Activated CD4-positive, alpha-beta T cell treated with anti-CD3 and anti-CD28 coated beads, Interleukin-10, Interleukin-2, amounts not matched to agents 100 ng/mL and 50 ng/mL, durations not matched to agents 16 hours and 8 hours (primary cell): ENCODE measurements at places on chromosomes 6 and 20.
A peak's percentile ranks its signal among the peaks of the same experiment; 100 is the strongest.

DNA sequence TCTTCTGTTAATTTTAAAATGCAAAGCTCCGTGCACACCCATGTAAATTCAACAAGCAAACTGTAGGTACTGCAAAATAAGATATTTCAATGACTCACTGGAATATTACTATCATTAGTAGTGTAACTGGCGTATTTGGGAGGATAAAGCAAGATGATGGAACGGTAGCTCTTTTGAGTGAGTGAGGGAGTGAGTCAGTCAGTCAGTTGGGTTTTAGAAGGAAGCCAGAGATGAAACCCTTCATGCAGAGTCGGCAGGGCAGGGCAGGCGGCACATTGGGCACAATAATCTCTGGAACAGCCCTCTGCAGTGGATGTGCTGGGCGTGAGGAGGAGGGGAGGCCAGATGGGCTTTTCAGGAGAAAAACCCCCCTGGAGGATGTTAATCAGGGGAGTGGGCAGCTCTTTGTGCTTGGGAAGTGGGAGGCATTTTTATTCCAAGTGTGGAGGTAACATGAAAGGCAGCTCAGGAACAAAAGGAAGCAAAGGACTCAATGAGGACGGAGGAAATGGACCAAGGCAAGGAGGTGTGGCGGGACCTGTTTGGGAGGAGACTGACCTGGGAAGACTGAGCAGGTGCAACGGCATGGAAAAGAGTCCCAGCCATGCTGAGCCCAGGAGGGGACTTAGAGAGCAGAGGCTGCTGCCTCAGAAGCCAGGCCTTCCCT lies 171.2 kb downstream of the ZDHHC14 start:
- DNase-seq, result no peak

DNA sequence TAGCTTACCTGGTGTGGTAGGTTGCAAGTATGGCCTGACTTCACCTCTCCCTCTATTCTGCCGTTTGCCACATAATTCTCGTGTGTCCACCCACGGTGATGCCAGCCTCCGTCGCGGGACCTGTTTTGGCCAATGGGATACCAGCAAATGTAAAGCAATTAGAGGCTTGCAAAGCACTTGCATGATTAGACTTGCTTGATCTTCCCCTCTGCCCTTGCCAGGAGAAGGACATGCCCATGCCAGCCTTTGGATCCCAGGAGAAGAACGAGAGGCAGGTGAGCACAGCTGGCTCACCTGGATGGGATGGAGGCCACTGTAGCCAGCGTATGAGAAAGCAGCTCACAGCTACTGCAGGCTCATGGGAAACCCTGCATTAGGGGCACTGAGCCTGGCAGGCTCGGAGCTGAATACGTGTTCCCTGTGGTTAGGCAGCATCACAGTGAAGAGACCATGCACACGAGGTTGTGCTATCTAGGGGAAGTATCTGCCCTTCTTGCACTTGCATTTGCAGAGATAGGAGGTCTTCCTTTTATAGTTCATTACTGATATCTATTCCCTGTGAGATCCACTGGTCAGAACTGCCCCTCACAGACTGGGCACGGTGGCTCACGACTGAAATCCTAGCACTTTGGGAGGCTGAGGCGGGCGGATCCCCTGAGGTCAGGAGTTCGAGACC lies 62.4 kb downstream of the TMEM242 start:
- no peak for DNase-seq

DNA sequence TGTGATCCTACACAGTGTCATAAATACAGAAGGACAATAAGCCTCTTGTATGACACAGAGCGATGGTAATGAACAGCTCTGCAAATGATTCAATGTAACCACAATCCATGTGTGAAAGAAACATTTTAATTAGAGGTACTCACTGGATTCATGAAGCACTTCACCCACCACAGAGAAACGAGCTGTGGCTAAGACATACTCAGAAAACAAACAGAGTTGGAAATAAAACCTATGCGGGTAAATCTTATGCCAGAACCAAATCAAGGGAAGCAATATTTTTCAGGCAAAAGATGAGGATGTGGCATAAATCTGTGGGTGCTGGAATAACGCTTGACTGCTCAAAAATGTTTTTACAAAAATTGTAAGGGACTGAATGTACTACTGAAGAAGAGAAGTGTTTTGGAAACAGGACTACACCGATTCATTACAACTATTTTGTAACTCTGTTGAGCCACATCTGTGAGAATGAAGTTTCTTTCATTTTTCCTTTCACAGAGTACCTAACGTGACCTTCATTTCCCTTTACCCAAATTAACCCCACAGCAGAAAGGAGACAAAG lies 112.1 kb downstream of the WDR27 start:
- peak; percentile 53 for DNase-seq

- no peak for DNase-seq
Measured at GRCh38 chr6:166365806-166366205, 16.9 kb downstream of the MPC1 start.

GRCh38 chr6:168124921-168125320 lies 45.9 kb upstream of the FRMD1 start:
- no peak for DNase-seq

DNA sequence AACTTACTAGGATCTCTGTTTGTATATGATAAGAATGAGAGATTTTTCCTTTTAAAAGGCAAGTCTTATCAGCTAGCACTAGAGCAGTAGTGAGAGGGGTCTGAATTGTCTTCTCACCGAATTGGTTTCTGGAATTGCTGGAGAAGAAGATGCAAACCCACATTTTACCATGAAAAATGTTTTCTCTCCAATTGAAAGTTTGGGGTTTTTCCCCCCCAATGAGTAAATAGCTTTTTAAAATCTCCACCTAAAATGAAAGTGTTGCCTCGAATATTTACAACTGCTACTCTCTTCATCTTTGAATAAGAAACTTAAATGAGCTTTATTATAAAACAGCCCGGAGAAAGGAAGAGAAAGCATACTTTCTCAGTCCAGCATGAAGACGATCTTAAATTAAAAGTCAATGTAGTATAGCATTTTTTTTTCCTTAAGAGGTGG lies 1.8 kb downstream of the TCF21 start:
- no peak for DNase-seq

DNA sequence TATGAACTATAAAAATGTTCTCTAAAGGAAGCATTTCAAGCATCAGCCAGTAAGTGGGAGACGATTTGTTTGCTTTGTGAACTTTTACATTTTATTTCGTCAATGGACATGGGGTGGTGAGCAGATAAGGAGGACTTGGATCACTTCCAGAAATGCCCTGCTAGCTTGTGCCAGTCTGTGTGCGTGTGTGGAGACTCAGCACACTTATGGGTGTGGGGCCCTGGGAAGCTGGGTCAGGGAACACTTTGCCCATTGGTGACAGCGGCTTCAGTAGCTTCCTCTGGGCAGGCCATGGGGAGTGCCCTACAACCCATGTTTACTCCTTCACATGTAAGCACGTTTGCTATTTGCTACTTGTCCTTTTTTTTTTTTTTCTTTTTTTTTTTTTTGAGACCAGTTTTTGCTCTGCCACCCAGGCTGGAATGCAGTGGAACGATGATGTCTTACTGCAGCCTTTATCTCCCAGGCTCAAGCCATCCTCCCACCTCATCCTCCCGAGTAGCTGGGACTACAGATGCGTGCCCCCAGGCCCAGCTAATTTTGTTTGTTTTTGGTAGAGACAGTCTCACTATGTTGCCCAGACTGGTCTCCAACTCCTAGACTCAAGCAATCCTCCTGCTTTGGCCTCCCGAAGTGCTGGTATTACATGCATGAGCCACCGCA lies 24.2 kb downstream of the PRDM1 start:
- DNase-seq, result no peak

- DNase-seq, result no peak
Measured at GRCh38 chr6:143139239-143139784, 78.6 kb downstream of the AIG1 start.

- no peak for DNase-seq
Measured at GRCh38 chr20:39676241-39676640, 714.1 kb downstream of the DHX35 start.

- DNase-seq, result no peak
Measured at GRCh38 chr6:119541132-119541905, 191.8 kb upstream of the MAN1A1 start.

- DNase-seq, result no peak
Measured at GRCh38 chr6:83199863-83200225, 6.7 kb downstream of the RWDD2A start.

DNA sequence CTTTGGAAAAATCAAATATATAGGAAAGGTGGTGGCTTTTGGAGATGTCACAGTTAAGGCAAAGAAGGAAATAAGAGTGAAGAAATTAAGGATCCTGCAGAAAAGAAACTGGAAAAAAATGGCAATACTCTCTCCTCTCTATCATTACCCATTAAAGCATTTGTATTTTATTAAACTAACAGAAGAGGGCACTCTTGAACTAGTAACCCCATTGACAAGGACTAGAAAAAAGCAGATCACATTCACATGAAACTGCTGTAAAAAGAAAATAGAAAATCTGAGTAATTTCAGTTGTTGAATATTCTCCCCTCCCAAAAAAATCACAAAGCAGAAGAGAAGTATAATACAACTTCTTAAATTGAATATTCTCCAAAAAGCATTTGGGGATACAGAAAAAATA lies 104.1 kb upstream of the SLC35B3 start:
- no peak for DNase-seq

DNA sequence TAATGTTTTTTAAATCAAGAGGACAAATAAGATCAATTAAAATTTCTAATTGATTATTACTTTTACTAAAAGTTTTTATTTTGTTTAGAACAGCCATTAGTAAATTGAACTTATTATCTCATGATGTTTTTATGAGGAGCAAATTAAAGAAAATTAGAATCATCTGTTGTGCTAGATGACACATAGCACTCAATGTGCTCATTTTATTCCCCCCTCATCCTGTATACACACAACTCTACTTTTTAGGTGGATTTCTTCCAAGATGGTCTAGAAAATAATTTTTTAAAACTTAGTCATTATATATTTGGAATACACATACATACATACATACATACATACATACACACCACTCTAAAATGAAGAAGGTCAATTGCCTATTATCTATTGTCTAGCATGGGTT lies 29.3 kb upstream of the TSPYL1 start:
- no peak for DNase-seq

DNA sequence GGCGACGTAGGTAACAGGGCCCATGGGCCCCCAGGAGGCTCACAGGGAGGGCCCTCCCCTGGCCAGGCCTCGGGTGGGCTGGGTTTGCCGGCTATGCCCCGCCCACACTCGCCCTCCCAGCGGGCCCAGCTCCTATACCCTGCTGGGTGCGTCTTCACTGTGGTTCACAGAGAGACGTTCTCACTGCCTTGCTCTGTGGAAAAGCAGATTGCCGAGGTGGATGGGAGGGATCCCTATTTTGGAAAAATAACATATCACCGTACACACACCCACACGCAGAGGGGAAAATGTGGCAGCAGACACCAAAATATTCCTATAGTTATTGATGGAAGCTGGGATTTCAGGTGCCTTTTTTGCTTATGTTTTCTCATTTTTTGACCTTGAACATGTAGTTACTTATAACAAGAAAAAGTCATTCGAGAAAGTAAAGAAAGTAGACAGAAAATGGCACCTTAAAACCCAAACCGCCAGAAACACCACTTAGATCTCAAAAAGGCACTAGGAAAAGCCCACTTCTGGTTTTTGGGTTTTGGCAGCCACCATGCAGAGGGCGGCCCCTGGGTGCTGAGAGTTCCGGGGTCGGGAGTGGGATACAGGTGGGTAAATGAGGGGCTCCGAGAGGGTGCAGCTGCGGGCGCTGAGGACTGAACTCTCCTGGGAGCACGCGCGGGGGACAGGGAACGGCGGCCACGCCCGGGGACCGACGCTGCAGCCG lies 49.4 kb downstream of the TMEM242 start:
- peak; percentile 57 for DNase-seq

DNA sequence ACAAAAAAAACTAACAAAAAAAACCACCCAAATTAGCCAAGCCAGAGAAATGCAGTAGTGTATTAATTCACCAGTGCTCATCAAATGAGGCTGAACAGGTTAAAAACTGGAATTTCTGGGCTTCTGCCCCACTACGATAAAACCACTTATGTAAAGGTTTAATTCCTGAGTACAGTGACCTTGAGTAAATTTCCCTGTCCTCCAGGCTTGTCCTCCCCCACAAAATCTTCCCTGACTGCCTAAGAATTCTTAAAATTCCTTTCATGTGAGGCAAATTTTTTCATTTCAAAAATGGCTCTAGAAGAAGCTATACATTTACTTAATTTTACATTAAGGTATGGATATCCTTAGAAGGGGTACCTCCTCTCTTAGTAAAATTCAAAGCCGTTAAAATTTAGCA lies 80.1 kb upstream of the ID4 start:
- DNase-seq, result no peak

- DNase-seq, result no peak
Measured at GRCh38 chr6:166751051-166751595, 124.1 kb upstream of the RPS6KA2 start.

DNA sequence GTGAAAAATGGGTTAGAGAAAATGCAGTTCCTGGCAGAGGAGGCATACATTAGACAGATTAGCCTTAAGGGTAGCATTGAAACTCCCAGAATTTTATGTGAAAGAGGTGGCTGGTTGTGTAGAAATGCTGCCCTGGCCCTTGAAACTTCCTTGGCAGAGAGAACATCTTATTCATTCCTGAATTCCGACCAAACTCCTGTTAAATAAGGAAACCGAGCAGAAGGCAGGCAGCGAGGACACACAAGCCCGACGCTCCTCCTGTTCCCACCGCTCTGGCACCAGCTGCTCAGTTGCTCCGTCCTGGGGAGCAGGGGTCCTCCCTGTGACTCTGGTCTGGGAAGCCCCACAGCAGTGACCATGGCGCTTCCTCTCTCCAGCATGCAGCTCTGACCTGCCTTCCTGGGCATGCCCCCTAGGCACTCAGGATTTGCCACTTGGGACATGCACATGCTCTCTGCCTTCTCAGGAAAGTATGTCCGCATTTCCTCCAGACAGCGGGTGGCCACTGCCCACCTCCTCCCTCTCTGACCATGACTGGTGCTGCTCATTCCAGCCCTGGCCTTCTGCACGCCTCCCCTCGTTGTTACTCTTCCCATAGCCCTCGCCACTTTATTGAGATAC lies 35.2 kb upstream of the CLDN20 start:
- no peak for DNase-seq

- no peak for DNase-seq
Measured at GRCh38 chr6:71246596-71246995, 42.0 kb upstream of the OGFRL1 start.

GRCh38 chr6:51060262-51060762 lies 241.6 kb downstream of the TFAP2B start:
- no peak for DNase-seq

GRCh38 chr20:63080811-63081210 lies 74.0 kb upstream of the BHLHE23 start:
- DNase-seq, result no peak
